ENCODE measurements at places on chromosomes 6 and 20.

- no peak for DNase-seq
Observed at GRCh38 chr20:4730780-4731179, 9.1 kb downstream of the PRND start.

- DNase-seq = no peak
Observed at GRCh38 chr6:142781129-142781528, 163.8 kb downstream of the HIVEP2 start.

- DNase-seq = no peak
Observed at GRCh38 chr20:20317195-20317594, 50.7 kb upstream of the INSM1 start.

DNA sequence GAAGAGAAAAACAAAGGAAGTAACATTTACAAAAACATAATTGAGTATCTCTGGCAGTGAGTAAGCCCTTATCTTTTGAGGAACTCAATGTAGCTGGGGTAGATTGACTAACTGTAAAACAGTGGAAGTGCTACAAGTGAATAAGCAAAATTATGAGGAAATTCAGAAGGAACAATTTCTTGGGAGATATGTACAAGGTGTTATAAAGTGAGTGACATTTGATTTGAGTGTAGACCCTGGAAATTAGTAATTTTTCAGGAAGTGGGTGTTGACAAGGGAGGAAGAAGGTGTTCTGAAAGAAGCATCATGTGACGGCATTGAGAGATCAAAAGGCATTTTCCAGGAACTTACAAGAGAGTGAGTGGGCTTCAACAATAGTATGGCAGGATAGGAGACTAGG lies 22.2 kb downstream of the XRN2 start:
- no peak for DNase-seq

- no peak for DNase-seq
Observed at GRCh38 chr20:9367746-9368145, 146.6 kb upstream of the LAMP5 start.

DNA sequence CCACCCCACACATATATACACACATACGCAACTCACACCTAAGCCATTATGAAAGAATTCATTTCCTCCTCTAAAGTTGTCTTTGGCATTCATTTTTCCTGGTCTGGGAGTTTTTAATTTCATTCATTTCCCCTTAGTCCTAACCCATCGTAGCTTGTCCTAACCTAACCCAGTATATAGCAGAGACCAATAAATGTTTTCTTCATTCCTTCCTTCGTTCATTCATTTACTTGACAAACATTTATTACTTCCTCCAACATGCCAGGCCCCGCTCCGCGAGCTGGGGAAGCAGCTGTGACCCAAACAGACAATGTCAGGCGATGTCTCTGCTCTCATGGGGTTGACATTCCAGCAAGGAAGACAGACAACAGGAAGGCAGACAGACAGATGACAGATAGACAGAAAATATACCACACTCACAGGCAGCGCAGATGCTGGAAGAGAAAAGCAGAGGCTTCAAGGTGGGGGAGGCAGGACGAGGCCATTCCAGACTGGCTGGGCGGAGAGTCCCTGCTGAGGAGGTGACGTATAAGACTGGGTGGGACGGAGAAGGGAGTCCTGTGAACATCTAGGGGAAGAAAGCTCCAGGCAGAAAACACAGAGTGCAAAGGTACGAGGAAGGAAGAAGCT lies 33.7 kb upstream of the SIRPA start:
- no peak for DNase-seq

- DNase-seq = no peak
Observed at GRCh38 chr6:52535711-52536423, 41.0 kb downstream of the TRAM2 start.

GRCh38 chr6:16480763-16481560 lies 242.6 kb downstream of the GMPR start:
- no peak for DNase-seq
